NCI-H524 treated with DMSO at 0.1 percent for 48 hours (cell line): ENCODE measurements at places on chromosomes 2 and 18.

GRCh38 chr2:151978709-151979108 lies 120.1 kb downstream of the CACNB4 start:
- DNase-seq: no peak

- DNase-seq: no peak
Measured at GRCh38 chr2:3319745-3320566, 57.7 kb downstream of the EIPR1 start.

- DNase-seq: no peak
Measured at GRCh38 chr2:199910338-199911051, 598 bp upstream of the C2orf69 start.

- DNase-seq: no peak
Measured at GRCh38 chr2:224894356-224894755, 147.9 kb downstream of the DOCK10 start.

GRCh38 chr2:38533180-38533579 lies 69.5 kb downstream of the HNRNPLL start:
- DNase-seq: no peak

DNA sequence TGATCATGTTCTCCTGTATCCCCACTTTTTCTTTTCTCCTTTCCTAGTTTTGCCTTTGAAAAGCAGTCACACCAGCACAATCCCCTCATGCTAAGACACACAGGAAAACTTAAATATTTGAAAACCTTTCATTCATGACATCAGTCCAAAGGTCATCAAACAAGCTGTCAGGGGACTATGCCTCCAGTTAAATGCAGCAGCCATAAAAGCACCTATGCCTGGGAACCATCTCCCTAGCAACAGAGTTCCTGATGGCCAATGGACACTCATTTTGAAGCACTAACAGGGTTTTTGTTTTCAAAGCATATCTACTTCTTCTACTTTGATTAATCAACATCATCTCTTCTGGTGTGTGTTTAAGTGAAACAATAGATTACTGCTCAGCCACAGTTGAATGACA lies 286.4 kb upstream of the PARD3B start:
- DNase-seq: no peak

DNA sequence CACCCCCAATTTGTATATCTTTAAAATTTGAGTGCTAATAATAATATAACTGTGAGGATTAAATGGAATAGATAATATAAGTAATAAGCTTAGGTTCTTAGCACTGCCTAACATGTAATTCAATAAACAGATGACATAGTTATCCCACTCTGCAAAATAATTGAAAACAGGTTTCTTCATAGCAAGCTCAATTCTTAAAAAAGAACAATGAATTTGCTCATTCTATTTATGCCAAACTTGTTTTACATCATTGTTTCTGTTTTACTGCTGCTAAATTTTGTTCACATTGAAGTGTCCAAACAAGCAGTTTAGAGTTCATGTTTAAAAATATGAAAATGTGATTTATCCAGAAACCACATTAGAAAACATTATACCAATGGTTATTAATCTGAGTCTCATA lies 217.0 kb downstream of the MBD5 start:
- DNase-seq: no peak

DNA sequence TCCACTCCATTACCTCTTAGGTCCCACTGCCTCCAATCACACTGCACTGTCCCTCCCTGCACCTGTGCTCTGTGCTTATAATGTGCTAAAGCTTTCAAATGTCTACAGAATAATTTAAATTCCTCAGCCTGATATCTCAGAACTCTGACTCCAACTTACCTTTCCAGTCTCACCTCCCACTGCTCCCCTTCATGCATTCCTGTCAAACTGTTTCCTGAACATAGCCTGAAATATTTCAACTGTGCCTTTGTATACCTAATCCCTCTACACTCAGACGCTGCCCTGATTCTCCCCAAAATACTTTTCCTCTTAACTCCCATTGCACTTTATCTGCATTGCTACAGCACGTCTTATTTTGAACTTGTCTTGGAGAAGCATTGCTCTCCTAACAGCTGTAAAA lies 40.5 kb downstream of the CHMP3 start:
- no peak for DNase-seq
